ENCODE measurements at places on chromosomes 16 and 17.

DNA sequence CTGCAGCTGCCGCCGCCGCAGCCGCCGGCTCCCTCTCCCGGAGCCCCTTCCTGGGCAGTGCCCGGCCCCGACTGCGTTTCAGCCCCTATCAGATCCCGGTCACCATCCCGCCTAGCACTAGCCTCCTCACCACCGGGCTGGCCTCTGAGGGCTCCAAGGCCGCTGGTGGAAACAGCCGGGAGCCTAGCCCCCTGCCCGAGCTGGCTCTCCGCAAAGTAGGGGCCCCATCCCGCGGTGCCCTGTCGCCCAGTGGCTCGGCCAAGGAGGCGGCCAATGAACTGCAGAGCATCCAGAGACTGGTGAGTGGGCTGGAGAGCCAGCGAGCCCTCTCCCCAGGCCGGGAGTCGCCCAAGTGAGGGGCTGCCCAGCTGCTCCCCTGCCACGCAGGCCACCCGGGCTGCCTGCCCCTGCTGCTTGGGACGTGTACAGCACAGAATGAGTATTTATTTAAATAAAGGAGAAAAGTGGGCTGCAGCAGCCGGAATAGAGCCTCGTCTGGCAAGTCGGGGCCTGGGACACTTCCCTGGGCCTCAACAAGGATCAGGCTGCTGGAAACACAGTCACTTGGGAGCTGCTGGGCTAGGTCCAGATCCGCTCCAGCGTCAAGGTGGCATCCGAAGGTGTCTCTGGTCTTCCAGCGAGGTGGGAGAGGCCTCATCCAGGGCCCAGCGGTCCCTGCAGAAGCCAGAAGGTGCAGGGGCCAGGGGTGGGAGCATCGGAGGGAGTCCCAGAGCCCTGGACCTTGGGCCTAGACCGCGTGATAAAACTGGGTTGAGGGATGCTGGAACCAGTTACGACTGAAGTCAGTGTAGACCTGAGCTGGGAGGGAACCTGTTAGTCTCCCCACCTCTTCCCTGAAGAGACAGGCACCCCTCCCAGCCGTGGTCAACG lies 8.8 kb downstream of the TBX2 start:
- no peak for DNase-seq

GRCh38 chr16:78275420-78275819 lies 176.0 kb downstream of the WWOX start:
- DNase-seq = no peak

GRCh38 chr17:76588182-76588581 lies 2.5 kb upstream of the ST6GALNAC2 start:
- DNase-seq = no peak

GRCh38 chr17:38885728-38886642 lies 16.1 kb downstream of the LASP1 start:
- no peak for DNase-seq

DNA sequence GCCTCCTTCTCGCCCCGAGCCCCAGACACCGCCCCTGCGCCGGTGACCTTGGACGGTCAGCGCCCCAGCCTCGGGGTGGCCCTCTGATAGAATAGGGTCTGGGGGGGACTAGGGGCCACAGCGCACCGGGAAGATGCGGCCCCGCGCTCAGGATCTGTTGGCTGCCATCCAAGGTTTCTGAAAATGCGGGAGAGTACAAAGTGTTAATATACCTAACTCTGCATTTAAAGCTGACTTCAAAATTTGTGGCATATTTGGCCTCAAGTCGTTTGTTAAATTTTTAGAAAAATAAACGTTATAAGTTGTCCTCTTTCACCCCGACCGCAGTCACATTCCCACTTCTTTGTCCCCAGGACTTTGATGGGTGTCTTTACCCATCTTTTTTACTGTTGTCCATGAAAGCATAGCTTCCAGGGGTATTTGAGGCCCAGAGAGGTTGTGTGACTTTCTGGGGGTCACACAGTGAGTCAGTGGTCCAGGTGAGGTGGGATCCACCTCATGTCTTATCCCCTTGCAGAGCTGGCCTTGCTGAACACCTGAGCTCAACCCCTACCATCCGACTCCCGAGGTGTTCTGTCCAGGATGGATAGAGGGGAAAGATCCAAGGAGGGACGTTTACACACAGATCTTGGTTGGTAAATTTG lies 796 bp downstream of the NT5M start:
- DNase-seq = no peak

GRCh38 chr16:11024333-11025053 lies 80.1 kb downstream of the CLEC16A start:
- DNase-seq = peak; percentile 93

DNA sequence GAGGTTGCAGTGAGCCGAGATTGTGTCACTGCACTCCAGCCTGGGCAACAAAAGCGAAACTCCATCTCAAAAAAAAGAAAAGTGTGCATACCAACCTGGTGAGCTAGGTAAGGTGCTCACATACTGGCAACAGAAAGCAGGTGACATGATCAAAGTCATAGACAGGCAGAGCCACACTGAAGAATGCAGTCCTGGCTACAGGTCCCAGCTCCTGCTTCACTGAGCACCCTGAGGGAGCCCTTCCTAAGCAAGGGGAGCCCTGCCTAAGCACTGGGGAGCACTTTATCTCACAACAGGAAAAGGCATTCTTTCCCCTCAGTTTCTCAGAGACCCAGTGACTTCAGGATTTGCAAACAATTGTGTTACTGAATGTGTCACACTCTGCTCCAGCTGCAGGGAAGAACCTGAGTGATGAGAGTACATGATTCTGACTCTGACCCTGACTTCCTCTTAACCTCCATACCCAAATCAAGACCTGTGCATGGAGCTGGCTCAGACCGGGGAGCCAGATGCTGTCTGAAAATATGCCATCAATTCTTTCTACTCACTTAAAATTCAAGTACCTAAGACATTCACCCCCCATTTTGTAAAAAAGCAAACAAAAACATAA lies 40.5 kb downstream of the ANKRD11 start:
- peak; percentile 75 for DNase-seq

DNA sequence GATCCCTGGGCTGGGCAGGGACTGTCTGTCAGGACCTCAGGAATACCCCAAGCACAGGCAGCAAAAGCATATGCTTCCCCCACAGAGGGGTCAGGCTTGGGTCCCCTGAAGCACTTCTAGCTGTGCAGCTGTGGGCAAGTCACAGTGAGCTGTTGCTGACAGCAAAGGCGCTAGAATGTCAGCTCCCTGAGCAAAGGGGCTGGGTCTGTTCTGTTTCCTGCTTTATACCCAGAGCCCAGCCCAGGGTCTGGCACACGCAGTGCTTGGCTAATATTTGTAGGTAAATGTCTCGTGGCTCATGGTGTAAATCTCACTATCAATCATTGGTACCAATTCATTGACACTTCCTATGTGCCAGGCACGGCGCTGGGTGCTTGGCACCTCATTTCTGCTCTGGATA lies 16.6 kb upstream of the MPRIP start:
- DNase-seq = no peak

- no peak for DNase-seq
Measured at GRCh38 chr17:41448506-41448905, 7.7 kb upstream of the KRT38 start.

- peak; percentile 91 for DNase-seq
Measured at GRCh38 chr17:17959520-17960361, 12.5 kb downstream of the TOM1L2 start.

- DNase-seq = no peak
Measured at GRCh38 chr17:8210761-8211458, 535 bp upstream of the AURKB start.

DNA sequence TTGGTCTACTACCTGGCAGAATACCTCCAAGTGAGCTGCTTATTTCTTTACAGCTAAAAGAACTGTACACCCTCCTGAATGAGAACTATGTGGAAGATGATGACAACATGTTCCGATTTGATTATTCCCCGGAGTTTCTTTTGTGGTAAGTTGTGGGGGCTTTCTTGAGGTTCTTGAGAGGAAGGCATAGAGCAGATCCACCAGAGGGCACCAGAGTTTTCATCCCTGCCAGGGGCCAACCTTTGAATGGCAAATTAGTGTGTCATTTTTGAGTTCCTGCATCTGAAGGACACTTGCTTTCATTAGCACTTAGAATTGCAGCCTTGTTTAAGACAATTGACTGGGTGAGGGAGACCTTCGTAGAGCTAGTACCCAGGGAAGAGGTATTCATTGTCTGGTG lies 35.0 kb downstream of the NMT1 start:
- peak; percentile 31 for DNase-seq

DNA sequence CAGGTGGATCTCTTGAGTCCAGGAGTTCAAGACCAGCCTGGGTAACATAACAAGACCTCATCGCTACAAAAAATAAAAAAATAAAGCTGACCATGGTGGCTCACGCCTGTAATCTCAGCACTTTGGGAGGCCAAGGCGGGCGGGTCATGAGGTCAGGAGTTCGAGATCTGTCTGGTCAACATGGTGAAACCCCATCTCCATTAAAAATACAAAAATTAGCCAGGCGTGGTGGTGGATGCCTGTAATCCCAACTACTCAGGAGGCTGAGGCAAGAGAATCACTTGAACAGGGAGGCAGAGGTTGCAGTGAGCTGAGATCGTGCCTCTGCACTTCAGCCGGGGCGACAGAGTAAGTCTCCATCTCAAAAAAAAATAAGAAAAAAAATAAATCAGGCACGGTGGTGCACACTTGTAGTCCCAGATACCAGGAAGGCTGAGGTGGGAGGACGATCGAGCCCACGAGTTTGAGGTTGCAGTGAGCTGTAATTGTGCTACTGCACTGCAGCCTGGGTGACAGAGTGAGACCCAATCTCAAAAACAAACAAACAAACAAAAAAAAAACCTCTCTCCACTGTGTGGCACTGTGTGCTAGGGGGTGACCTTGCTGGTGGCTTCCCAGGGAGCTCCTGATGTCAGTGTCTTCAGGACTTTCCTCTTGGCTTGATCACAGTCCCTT lies 19.8 kb upstream of the MAPK3 start:
- DNase-seq = no peak

DNA sequence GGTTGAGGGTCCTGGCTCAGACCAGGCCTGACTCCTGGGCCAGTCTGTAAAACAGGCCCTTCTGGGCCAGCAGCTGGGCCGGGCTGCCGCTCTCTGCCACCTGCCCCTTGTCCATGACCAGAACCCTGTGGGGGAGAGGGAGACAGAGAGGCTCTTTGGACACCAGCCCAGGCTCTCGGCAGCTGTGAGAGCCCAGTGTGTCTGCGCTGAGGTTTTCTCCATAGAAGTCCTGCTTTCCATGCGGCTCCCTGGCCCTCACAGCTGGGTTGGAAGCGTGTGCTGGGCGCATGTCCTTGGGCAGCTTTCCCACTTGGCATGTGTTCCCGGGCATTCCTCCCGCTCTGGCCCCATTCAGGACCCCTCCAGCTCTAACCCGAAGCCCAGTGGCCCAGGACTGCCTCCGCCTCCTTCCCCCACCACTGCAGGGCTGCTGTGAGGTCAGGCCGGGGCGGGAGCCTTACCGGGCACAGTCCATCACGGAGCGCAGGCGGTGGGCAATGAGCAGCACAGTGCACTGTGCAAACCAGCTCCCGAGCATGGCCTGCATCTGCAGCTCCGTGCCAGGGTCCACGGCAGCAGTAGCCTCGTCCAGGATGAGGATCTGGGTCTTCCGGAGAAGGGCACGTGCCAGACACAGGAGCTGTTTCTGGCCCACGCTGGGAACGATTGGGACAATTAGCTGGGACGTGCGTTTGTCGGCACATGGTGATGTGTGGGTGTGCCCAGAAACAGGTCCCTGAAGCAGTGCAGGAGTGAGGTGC lies 73.0 kb downstream of the ABCC6 start:
- DNase-seq = no peak

DNA sequence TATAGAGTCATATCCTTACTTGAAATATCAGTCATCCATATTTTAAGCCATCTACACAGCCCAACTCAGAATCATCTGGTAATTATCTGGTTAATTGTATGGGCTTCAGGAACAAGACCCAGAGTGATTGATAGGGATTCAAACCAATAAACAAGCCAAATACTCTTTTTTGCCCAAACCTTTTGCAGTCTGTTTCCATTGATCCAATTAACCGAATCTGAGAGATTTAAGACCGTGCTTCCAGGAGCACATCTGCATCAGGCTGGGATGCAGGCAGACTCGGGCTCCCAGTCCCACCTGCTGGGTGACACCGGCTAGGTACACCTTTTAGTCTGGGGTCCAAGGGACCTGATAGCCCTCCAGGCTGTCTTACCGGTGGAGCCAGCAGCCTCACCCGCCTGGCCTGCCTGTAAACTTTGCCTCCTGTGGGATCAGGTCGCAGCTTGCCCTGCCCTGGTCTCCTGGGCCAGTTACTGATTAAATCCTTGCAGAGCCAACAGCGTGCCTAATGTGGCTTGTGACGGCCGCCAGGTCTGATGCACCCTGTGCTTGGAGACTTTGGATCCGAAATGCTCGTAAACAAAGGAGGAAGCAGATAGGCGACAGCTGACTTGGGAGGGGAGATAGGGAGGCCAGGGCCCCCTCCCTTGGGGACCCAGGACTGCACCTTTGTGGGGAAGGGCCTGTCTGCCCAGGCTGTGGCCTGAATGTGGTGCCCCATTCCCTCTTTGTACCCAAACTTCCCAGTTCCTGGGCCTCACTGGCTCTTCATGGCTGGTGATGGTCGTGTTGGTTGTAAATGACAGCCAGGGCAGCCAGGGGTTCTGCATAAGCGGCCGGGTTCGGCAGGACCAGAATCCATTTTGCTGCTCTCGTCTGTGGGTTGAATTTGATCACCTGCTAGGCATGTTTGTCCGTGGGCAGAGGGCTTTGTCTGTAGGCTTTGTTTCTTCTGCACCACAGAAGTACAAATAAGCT lies 3.8 kb downstream of the CMIP start:
- DNase-seq = peak; percentile 77

DNA sequence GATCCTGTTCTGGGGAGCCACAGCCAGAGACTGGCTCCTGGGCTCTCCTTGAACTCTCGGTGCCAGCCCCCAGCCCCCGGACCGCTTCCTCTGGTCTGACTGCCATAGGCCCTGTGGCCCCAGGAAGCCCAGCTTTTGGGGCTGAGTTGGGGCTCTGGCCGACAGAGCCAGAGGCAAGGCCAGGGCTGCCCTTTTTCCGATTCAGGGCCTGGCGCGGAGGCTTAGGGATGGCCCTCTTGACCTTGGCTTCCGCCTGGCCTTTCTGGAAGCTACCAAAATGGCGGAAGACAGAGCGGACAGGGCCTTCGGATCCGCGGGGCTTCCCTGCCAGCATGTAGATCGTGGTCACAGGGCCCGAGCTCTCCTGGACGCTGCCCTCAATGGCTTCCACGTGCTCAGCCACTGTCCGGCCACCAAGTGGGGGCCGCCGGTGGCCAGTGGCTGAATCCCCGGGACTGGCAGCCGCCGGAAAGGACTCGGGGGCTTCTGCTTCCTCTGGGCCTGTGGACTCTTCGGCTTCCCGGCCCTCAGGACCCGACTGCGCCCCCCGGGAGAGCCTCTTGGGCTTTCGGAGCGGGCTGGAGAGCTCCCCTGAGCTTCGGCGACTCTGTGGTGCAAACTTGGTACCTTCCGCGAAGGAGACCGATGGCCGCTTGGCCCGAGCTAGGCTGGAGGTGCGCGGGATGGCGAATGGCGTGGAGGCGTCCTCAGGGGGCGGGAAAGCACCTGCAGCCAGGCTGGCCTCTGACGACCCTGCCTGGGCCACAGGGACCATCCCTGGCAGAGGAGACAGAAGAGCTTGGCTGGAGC lies 6.4 kb upstream of the SLC43A2 start:
- no peak for DNase-seq

DNA sequence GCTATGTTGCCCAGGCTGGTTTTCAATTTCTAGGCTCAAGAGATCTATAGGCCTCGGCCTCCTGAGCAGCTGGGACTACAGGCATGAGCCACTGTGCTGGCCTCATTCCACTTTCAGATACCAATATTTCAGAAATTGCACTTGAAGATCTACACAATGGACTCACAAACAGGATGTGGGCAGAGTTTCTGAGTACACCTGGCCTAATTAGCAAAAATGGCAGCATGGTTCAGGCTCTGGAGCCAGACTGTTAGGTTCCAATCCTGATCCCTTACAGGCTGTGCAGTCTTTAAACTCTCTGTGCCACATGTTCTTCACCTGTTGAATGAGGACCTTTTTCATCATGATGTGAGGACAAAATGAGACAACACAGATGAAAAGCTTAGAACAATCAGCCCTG lies 32.2 kb downstream of the RNF157 start:
- no peak for DNase-seq
